K562 (cell line): ENCODE measurements at places on chromosomes 5 and 9. TPM values are rescaled to one million over a fixed set of nuclear protein-coding genes. Genes with fewer than 3 reads are reported as not detected.

Gene RUFY1
- 29.1 and 29.6 TPM in 2 replicates for total RNA-seq

Gene HEXB
- total RNA-seq, result 88.1 and 94.9 TPM in 2 replicates

Gene C9orf153
- total RNA-seq, result not detected in 2 replicates

Gene PCDHB5
- not detected in 2 replicates for total RNA-seq
